ENCODE measurements at places on chromosomes 11 and 22. TPM values are rescaled to one million over a fixed set of nuclear protein-coding genes. Genes with fewer than 3 reads are reported as not detected.

The GNAZ gene
- 24.5 TPM for polyA plus RNA-seq

The CHRM1 gene
- polyA plus RNA-seq, result not detected

The OR8G5 gene
- not detected for polyA plus RNA-seq

The BEST1 gene
- polyA plus RNA-seq, result not detected

The UBQLNL gene
- polyA plus RNA-seq, result not detected

The SHISAL1 gene
- polyA plus RNA-seq, result 2.0 TPM

The NXPE2 gene
- 0.30 TPM for polyA plus RNA-seq

The ABCG4 gene
- polyA plus RNA-seq, result 5.6 TPM

The HEPN1 gene
- polyA plus RNA-seq, result not detected

The CBX7 gene
- polyA plus RNA-seq, result 2.2 TPM

The CCDC116 gene
- polyA plus RNA-seq, result not detected

The FGF19 gene
- polyA plus RNA-seq, result not detected

The CCDC87 gene
- polyA plus RNA-seq, result not detected

The PGA5 gene
- not detected for polyA plus RNA-seq
